Activated naive CD4-positive, alpha-beta T cell treated with anti-CD3 and anti-CD28 coated beads, Interleukin-2, amount 50 U/mL, for 72 hours (primary cell): ENCODE measurements at places on chromosomes 2 and 18. TPM values are rescaled to one million over a fixed set of nuclear protein-coding genes. Genes with fewer than 3 reads are reported as not detected.

ANKRD53 gene
- total RNA-seq = not detected

PHLPP1 gene
- 10.5 TPM for total RNA-seq

RAB6D gene
- not detected for total RNA-seq

SP9 gene
- not detected for total RNA-seq

KCNIP3 gene
- not detected for total RNA-seq

DTNA gene
- total RNA-seq = 1.4 TPM

GAREM2 gene
- total RNA-seq = 0.96 TPM

FAM161A gene
- 11.0 TPM for total RNA-seq

NDUFV2 gene
- 311 TPM for total RNA-seq

GALNT5 gene
- 0.10 TPM for total RNA-seq

CAPN13 gene
- not detected for total RNA-seq

ESPNL gene
- 0.18 TPM for total RNA-seq

CRYGD gene
- not detected for total RNA-seq

NEU4 gene
- total RNA-seq = 1.1 TPM

TMEM247 gene
- not detected for total RNA-seq

SUCLG1 gene
- 55.6 TPM for total RNA-seq

TOGARAM2 gene
- total RNA-seq = 4.3 TPM

CNDP1 gene
- total RNA-seq = not detected

ZNF521 gene
- not detected for total RNA-seq

RBM43 gene
- total RNA-seq = 2.4 TPM

NEB gene
- total RNA-seq = 0.30 TPM

FRZB gene
- total RNA-seq = not detected

UGT1A10 gene
- total RNA-seq = not detected

FAM110C gene
- total RNA-seq = 2.1 TPM

LPIN1 gene
- 68.6 TPM for total RNA-seq

COL4A4 gene
- total RNA-seq = not detected

BOLL gene
- not detected for total RNA-seq

C2orf92 gene
- total RNA-seq = 6.5 TPM

AGAP1 gene
- 0.48 TPM for total RNA-seq

LBX2 gene
- total RNA-seq = 0.39 TPM

CERKL gene
- not detected for total RNA-seq

WNT10A gene
- total RNA-seq = 6.1 TPM

ARHGEF4 gene
- 0.80 TPM for total RNA-seq

TBR1 gene
- total RNA-seq = 0.04 TPM

EGR4 gene
- total RNA-seq = 0.33 TPM

LDLRAD4 gene
- total RNA-seq = 18.4 TPM

ANKRD29 gene
- total RNA-seq = not detected

AFF3 gene
- total RNA-seq = 1.5 TPM

EIPR1 gene
- total RNA-seq = 28.0 TPM

SPRED2 gene
- 8.3 TPM for total RNA-seq

UPP2 gene
- not detected for total RNA-seq

AP1S3 gene
- 7.6 TPM for total RNA-seq
